Hematopoietic multipotent progenitor cell treated with erythropoietin and hydrocortisone succinate and interleukin-3 and kit ligand, for 17 days (in vitro differentiated cells): ENCODE measurements at places on chromosomes 12 and 14.

GRCh38 chr12:49377386-49377785 lies 10.1 kb downstream of the SPATS2 start:
- no peak for DNase-seq

GRCh38 chr12:88310069-88310468 lies 168.0 kb downstream of the TMTC3 start:
- no peak for DNase-seq

- peak; percentile 81 for DNase-seq
Measured at GRCh38 chr14:22897357-22897756, 14.3 kb downstream of the REM2 start.

DNA sequence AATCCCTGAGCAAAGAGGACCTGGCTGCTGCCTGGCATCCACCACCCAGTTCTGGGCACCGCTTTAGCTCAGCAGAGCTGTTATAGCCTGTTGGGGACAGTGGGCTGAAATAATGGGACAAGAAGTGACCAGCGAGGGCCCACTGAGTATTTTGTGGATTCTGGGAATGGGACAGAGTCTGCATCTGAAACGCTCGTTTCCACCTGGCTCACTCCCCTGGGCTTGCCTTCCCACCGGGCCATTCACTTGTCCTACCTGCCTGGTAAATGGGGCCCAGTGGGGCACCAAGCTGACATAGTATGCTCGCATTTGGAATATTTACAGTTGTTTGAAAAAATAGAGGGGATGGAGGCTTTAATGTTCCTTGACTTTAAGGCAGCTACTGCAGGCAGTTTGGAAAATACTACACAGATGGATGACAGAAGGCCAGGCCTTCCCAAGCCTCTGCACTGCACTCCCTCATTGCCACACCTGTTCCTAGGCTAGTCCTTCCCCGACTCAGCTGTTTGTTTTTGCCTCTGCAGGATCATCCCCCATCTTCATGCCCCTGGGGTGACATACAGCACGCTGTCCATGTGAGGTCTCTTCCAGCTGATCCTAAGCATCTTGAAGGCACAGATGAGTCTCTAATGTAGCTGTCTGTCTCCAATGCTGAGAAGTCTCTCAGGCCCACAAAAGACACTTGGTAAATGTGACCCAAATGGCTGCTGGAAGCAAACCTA lies 61.3 kb upstream of the DICER1 start:
- no peak for DNase-seq

DNA sequence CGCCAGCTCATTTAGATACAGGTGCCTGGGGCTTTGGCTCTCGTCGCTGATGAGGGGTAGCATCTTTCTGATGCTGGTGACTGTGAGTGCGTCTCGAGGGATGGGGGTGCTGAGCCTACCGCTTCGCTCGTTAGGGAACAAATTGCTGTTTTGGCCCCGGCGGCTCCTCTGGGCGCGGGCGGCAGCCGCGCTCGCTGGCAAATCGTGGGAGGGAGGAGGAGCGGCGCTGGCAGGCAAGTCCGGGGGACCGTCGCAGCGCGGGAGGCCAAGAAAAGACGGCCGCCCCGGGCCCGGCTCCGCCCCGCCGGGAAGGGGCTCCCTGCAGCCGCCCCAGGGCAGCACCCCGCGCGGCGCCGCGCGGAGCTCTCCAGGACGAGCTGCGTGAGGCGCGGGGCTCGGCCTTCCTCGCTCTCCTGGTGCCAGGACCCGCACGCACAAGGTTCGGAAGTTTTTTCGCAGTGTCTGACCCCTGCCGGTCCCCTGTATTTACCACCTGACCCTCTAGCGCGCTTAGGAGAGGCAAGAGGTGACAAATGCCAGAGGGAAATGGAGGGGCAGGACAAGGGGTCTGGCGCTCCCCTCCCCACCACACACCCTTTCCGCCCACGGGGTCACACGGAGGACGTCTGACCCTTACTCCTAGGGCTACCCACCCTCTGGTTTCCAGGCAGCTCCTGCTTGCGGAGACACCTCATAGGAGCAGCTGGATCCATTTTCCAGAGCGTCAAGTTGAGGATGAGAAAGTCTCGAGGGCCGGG lies 899 bp upstream of the KCNH3 start:
- no peak for DNase-seq

DNA sequence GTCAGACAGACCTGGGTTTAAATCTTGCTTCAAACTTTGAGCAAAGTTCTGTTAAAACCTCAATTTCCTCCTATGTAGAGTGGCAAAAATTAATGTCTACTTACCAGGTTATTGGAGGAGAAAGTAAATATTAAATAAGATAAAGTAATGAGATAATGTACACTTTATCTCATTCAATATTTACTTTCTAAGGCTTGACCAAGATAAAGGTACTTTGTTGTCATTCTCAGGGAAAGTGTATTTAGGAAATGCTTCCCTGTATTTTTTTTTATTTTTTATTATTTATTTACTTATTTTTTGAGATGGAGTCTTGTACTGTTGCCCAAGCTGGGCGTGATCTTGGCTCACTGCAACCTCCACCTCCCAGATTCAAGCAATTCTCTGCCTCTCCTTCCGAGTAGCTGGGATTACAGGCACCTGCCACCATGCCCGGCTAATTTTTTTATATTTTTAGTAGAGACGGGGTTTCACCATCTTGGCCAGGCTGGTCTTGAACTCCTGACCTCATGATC lies 4.7 kb downstream of the FAM161B start:
- DNase-seq, result no peak

DNA sequence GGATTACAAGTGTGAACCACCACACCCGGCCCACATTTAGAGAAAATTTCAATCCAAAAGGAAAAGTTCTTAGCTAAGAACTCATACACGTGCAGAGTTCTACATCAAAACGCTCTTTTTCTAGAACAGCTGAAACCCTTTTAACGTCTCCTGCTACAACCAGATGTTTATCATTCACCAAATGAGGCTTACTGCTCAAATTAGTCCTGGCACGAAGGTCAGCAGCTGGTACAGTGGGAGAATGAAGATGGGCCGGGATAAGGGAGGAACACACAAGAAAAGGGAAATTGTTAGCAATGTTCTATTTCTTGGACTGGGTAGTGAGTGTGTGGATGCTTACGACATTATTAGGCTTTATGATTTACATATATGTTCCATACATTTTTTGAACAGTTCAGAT lies 37.2 kb downstream of the PRKAB1 start:
- no peak for DNase-seq

DNA sequence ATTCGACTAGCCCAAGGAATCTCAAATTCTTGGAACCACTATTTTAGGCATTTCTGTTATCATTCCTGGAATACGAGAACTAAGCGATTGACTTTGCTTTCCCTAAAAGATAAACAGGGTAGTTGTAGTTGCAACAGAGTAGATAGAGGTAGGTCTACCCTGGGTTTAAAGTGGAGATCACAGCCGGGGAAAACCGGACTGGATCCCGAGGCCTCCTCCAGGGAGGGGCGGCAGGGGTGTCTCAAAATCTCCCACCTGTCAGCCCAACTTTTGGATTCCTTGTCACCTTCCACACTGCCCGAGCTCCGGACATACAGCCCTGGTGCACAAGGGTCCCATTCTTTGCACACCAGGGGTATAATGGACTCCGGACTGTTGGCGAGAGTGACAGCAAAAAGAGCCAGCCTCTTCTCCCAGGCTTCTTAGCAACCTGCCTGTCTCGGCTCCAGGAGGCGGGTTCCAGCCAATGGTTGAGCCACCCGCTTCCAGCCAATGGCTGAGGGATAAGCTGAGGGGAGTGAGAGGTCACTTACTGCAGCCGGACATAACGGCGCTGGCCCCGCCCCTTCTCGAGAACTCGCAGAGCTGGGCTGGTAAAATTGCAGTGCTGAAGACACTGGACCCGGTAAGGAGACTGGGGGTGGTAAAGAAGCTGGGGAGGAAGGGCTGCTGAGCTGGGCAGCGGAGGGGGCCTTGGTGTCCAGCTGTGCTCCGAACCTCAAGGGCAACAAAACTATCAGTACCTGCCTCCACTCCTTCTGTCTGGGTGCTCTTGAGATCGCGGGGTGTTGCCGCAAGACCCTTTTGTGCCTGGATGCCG lies at the start of gene SUOX:
Gene SUOX, plus strand, starts transcription at position 562 of the 820 bp plus-strand sequence. CDS start 4,946 bp downstream, outside the sequence.
- DNase-seq, result peak; percentile 73

DNA sequence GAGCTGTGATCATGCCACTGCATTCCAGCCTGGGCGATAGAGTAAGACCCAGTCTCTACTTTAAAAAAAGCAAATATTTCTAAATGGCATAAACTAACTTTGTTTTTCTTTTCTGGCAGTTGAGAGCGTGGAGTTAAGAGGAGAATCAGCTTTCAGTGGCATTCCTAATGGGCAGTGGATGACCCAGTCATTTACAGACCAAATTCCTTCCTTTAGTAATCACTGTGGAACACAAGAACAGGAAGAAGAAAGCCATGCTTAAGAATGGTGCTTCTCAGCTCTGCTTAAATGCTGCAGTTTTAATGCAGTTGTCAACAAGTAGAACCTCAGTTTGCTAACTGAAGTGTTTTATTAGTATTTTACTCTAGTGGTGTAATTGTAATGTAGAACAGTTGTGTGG lies 21.2 kb downstream of the TDG start:
- no peak for DNase-seq

GRCh38 chr12:6266971-6267721 lies 43.3 kb upstream of the PLEKHG6 start:
- DNase-seq, result no peak

DNA sequence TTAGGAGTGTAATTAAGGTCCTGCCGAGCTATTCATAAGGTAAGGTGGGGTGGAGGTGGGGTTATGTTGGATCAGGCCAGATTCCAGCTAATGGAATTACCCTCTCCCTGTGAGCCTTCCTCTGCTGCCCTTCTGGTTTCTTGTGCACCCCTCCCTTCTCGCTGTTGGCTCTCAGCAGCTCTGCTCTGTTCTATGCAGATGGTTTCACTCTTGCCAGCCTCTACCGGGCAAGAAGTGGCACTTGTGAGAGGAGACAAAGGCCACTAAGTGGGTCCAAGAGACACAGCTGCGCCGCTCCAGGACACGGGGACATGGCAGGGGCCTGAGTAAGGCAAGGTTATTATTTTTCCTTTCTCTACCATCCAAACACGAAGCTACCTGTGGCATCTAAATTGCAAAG lies 334.4 kb downstream of the EMP1 start:
- no peak for DNase-seq

- no peak for DNase-seq
Measured at GRCh38 chr12:91272461-91273063, 89.9 kb upstream of the DCN start.

DNA sequence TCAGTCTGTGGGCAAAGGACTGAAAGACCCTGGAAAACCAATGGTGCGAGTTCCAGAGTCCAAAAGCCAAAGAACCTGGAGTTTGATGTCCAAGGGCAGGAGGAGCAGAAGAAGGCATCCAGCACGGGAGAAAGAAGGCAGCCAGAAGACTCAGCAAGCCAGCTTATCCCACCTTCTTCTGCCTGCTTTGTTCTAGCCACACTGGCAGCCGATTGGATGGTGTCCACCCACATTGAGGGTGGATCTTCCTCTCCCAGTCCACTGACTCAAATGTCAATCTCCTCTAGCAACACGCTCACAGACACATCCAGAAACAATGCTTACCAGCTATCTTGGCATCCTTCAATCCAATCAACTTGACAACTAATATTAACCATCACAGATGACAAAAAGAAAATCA lies 57.2 kb upstream of the CAPRIN2 start:
- DNase-seq, result no peak

DNA sequence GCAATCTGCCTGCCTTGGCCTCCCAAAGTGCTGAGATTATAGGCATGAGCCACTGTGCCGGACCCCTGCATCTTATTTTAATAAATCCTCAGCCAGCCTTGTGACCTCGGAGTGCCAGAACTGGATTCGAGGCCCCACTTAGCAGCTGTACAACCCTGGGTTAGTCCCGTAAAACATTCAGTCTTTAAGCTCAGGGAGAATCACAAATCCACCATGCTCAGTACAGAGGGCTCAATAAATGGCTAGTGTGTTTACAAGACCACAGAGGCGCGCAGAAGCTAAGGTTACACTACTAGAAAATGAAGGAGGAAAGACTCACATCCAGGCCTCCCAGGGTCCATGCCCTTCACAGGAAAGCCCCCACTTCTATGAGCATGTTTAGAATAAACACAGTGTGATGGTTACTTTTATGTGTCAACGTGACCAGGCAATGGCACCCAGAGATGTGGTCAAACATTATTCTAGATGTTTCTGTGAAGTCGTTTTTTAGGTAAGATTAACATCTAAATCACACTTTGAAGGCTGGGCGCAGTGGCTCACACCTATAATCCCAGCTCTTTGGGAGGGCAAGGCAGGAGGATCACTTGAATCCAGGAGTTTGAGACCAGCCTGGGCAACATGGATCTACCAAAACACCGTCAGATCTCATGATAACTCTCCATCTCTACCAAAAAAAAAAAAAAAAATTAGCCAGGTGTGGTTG lies 55.3 kb downstream of the CLMN start:
- no peak for DNase-seq

DNA sequence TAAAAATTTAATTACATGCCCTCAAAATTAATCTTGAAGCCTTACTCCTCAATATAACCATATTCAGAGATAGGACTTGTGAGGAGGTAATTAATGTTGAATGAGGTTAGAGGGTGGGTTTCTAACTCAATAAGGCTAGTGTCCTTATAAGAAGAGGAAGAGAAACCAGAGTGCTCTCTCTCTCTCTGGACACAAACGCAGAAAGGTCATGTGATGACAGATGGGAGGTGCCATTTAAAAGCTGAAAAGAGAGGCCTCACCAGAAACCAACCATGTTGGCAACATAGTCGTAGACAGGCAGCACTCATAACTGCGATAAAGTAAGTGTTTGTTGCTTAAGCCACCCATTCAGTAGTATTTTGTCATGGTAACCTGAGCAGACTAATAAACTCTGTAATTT lies 378.5 kb upstream of the LMO3 start:
- DNase-seq, result no peak

GRCh38 chr12:28568118-28568517 lies 377.9 kb downstream of the CCDC91 start:
- DNase-seq, result no peak

- DNase-seq, result no peak
Measured at GRCh38 chr12:5478081-5478706, 46.3 kb downstream of the NTF3 start.

- no peak for DNase-seq
Measured at GRCh38 chr12:92597997-92598396, 104.8 kb upstream of the PLEKHG7 start.

DNA sequence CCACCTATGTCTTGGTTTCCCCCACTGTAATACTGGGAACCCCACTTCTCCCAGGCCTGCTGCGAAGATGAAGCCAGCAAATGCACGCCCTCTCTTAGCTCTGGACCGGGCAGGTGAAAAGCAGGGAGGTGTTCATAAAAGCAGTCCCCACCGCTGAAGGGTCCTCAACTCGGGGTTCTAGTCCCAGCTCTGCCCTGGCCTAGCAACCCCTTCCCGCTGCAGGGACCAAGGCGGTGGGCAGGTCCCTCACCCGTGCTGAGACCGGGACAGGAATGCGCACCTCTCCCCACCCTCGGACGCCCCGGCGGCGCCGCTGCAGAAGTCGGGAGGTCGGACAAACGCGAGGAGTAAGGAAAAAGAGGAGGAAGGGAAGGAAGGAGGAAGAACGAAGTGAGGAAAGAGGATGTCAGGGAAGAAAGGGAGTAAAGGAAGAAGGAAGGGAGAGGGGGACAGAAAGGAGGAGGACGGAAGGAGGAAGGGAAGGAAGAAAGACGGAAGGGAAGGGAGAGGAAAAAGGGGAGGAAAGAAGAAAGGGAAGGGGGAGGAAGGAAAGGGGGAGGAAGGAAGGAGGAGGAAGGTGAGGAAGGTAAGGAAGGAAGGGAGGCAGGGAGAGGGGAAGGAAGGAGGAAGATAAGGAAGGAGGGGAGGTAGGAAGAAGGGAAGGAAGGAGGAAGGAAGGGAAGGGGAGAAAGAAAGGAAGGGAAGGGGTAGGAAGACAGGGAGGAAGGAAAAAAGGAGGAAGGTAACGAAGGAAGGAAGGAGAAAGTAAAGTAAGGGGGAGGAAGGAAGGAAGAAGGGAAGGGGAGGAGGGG lies 701 bp downstream of the SPRING1 start:
- DNase-seq, result no peak

- peak; percentile 25 for DNase-seq
Measured at GRCh38 chr14:34331728-34332623, 130.1 kb downstream of the SPTSSA start.
